Cortex of kidney (tissue), 1 donor: ENCODE measurements at places on chromosomes 16 and 17.

- DNase-seq: no peak
Measured at GRCh38 chr16:24035127-24035842, 199.5 kb downstream of the PRKCB start.

DNA sequence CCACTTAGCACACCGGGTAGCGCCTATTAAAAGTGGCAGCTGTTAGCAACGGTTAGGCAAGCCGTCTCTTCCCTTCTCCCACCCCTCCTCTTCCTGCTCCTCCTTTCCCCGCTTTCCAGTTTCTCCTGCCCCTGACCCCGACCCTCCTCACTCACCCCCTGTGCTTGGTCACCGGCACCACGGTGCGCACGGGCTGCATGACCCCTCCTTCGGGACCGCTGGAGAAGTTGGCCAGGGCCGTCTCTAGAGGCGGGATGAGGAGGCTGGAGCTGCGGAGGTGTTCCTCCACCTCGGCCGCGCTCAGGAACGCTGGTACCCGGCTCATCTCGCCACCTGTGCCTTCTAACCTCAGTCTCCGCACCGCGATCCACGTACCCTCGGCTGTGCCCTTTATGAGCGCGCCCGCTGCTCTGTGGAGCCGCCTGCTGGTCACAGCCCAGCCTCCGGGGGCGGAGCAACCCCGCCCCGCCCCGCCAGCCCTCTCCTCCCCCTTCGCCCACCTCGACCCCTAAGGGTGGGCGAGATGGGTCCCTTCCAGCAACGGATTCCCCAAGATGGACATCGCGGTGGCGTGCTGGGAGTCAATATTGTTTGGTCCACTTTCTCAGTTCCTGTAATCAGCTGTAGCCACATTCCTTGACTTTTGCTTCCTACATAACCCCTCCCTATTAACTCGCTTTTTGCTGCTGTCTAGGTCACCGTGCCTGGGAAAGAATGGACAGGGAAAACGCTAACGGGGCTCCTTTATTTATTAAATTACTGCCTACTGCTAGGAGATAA lies at the start of gene CRYM:
TSS of gene CRYM (minus strand) at position 364 of the 780 bp plus-strand sequence. CDS start at position 325, 39 bp downstream.
- DNase-seq: no peak

- no peak for DNase-seq
Measured at GRCh38 chr16:57619133-57619605, 9.3 kb upstream of the ADGRG1 start.

DNA sequence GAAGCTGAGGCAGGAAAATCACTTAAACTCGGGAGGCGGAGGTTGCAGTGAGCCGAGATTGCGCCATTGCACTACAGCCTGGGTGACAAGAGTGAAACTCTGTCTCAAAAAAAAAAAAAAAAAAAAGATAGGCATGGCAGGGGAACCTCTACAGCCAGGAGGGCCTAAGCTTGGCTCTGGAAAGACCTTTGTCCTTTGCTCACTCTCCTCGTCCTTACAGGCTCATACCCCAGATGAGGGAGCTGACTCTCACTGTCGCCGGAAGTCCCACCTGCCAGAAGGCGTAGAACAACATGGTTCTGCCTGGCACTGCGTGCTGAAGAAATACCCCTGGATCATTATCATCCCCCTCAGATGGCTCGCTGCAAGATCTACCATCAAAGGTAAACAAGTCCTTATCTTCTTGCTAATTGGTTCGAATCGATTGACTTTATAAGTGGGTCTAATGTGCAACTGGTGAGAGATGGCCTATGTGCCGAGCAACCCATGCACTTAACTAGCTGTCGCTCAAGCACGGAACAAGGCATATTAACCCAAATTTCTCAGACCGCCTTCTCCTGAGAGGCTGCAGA lies 29.7 kb downstream of the RTN4RL1 start:
- no peak for DNase-seq

GRCh38 chr17:31466096-31466760 lies 74.8 kb downstream of the RAB11FIP4 start:
- no peak for DNase-seq

- DNase-seq: no peak
Measured at GRCh38 chr17:59493867-59494266, 71.5 kb upstream of the DHX40 start.

- DNase-seq: no peak
Measured at GRCh38 chr16:66751992-66752322, 548 bp upstream of the DYNC1LI2 start.

- no peak for DNase-seq
Measured at GRCh38 chr16:50899951-50900350, 158.1 kb downstream of the CYLD start.

DNA sequence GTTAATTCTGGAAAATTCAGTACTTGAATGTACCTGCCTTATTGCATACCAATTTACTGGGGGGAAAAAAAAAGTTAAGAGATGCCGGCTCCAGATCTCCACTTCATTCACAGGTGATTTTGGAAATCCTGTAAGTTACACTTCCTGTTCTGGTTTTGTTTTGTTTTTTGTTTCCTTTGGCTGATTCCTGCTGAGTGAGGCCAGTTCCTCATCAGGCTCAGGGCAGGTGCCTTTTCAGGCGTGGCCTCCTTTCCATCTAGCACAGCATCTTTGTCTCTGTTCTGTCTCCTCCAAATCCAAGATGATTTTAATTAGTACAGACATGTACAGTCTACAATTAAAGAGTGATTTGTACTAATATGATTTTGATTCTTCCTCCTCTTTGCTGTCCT lies 19.2 kb downstream of the CYB561 start:
- no peak for DNase-seq

- no peak for DNase-seq
Measured at GRCh38 chr17:9071811-9072498, 50.6 kb downstream of the NTN1 start.

DNA sequence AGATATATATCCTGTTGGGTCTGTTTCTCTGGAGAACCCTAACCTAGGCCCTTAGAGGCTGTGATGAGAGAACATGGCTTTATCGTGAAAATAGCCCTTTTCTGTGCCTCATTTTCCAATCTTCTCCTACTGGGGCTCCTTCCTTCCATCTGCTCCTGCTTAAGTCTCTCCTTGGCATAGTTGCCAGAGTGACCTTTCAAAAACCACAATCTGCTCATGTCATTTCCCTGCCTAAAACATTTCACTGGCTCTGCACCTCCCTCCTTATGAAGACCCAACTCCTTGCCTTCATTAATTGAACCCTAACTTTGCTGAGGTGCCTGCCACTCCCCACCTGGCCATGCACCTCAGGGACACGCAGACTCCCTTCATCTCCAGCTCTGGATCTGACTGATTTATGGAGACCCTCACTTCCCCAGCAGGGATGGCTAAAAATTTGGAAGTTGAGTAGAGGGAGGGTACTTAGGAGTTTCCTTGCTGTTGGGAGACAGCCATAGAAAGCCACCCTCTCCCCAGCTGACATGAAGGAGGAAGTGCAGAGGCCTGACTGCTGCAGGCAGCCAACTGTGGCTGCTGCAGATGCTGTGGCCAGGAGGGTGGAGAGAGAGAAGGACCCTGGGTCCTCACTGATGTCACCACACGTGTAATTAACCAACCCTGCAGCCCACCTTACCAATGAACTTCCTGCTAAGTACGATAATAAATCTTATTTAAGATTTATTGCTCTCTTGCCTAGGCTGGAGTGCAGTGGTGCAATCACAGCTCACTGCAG lies 6.3 kb upstream of the GGA2 start:
- no peak for DNase-seq

GRCh38 chr16:3774156-3774767 lies 56.9 kb upstream of the TRAP1 start:
- no peak for DNase-seq

DNA sequence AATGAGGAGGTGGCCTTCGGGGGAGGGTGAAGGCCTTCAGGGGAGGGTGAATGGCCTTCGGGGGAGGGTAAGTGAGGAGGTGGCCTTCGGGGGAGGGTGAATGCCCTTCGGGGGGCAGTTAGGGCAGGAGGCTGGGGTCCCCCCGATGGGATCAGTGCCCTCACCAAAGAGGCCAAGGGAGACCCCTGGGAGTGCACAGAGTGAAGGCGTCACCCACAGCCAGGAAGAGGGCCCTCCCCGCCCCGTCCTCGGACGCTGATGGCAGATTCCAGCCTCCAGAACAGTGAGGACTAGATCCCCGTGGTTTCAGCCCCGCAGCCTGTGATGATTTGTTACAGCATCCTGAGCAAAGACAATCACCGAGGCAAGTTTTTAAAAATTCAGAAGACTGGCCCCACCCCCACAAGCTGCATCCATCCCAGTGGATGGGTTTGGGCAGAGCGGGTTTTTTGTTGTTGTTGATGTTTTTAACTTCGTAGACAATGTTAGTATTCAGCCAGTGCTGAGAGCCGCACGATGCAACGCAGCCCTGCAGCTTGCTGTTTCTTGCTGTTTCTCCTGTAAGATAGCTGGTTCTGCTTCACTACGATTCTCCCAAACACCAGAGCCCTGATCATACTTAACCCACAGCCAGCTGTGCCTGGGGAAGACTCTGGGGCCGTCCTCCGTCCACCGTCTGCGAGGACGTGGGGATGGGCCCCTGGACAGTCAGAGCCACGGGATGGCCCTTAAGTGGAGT lies 40.7 kb upstream of the CBFA2T3 start:
- no peak for DNase-seq

DNA sequence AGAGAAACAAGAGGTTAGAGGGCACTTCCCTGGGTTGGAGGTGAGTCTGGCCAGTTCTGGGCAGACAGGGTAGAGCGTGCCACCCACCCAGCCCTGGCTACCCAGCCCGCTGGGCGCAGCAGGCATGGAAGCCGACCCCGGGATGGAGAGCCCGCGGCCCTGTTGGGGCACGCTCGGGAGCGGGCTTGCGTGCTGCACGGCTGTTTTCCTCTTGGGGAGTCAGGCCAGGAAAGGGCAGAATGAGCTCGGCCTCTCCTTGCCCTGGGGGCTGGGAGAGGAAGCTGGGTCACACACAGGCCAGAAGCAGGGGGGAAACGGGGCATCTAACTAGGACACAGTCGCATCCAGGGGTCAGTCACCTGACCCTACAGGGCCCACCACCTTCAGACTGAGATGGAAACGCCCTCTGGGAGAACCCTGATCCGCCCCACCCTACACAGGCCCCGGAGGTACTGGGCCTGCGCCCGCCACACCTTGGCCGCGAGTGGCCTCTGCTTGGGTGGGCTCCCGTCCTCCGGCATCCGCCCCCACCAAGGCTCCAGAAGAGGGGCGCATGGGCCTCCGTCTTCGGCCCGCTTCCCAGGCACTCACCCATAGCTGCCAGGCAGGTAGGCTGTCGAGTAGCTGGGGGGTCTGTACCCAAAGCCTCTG lies 1.2 kb downstream of the SOX15 start:
- no peak for DNase-seq

GRCh38 chr16:4561596-4561995 lies 5.5 kb downstream of the C16orf96 start:
- no peak for DNase-seq

GRCh38 chr17:4953451-4953961 lies 2.6 kb downstream of the ENO3 start:
- DNase-seq: no peak

GRCh38 chr17:55294042-55294751 lies 29.4 kb downstream of the HLF start:
- DNase-seq: no peak

- DNase-seq: no peak
Measured at GRCh38 chr17:58648236-58648635, 43.6 kb downstream of the TEX14 start.

DNA sequence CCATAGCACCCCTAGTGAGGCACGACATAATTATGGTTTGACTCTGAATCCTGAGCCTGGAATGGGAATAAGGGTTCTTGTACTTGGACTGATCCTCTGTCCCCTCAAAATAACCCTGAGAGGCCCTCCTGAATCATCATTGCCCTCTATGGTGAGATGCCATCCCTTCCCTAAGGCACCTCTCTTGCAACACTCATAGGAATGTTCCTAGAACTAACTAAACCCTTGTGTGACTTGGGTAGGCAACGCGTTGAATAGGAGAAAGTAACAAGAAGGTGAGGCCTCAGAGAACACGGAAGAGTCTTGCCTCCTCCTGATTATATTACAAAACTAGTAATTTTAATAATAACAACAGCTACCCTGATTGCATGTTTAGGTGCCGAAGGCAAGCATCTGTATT lies 189.1 kb upstream of the ANKFN1 start:
- no peak for DNase-seq

DNA sequence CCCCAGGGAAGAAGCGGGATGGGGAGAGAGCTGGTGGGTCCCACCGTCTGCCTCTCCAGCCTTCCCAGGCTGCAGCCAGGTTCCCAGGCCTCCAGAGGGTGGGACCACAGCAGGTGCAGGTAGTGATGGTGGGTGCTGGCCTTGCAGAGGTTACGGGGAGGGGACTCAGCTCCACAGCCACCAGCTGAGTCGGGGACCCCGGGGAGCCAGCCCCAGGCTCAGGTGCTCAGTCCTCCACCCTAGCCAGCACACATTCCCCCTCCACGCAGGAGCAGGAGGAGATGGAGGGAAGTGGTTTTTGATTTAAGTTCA lies 5.0 kb downstream of the TP53I13 start:
- no peak for DNase-seq

DNA sequence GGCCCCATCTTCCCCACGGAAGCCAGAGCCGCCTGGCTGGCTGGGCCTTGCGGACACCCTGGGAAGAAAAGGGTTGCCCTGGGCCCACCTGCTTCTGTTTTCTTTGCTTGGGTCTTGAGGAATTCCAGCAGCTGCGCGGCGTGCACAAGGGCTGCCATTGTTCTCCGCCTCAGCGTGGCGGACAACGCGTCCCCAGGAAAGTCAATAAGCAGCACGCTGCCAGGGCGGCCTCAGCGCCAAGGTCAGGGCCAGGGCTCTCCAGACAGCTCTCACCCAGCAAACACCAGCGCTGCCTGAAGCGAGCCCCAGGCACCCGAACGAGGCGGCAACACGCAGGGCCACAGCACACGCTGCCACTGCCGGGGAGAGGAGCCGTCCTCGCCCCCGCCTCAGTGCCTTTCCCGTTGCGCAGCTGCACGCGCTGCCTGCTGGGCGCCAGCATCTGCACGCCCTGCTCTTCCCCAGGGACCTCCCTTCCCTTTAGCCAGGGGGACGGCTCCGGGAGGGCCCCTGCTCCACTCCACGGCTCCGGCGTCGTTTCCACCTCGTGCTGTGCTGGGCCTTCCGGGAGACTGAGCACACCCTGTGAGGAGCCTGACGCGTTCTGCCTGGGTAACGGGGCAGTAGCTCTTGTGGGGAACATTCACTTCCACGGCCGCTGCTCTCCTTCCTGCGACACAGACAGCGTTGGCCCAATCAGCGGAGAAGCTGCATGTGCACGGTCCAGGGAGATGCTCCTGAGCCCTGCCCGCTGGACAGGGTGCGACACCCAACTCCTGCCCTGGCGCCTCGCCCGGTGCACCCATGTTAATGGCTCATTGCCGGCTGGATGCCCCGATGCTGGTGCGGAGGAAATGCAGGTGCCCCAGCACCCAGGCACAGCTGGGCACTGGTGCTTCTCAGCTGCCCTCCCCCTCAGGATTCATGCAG lies 57.8 kb downstream of the LMF1 start:
- no peak for DNase-seq

- DNase-seq: no peak
Measured at GRCh38 chr17:27324771-27325339, 30.9 kb downstream of the WSB1 start.
